ENCODE measurements at places on chromosomes 4 and X.

GRCh38 chr4:22988526-22988925 lies 295.8 kb downstream of the GBA3 start:
- no peak for DNase-seq

DNA sequence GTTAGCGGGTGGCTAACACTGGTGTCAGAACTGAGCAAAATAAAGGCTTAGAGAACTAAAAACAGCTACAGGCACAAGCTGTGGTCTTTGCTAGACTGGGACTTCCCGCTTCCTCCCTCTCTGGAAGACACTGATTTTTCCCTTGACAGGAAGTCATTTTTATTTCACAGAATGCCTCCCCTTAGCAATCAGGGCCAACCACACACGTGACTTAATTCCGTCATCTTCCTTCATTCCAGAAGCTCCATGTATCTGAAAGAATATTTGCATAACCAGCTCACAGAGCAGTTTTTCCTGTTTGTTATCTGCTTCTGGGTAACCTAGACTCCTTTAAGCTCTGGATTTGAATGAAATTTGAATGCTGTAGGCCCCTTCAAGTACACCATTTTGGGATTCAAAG lies 327.5 kb upstream of the FRG1 start:
- DNase-seq = no peak

- no peak for DNase-seq
These were observed 3.2 kb upstream of the PLP1 start for GRCh38 chrX:103773445-103773844.

GRCh38 chrX:87706134-87706533 lies 188.5 kb downstream of the KLHL4 start:
- no peak for DNase-seq

GRCh38 chr4:113502476-113502875 lies 259.1 kb downstream of the CAMK2D start:
- DNase-seq = no peak

DNA sequence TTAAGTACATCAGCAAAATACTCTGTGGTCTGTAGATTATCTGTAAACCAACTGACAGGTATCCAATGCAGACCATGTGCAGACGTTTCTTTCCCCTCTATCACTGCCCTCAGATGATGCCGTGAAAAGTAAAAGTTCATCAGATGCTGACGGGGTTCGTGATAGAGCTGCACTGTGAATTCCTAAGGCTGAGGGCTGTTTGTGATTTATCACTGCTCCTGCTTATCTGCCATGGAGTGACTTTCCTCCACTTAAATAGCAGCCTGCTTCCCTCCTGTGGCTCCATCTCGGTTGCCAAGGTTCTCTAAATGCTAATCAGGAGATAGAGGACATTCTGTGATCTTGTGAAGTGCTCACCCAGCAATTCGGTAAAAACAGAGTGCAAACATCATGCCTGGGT lies 89.3 kb upstream of the SRD5A3 start:
- no peak for DNase-seq

DNA sequence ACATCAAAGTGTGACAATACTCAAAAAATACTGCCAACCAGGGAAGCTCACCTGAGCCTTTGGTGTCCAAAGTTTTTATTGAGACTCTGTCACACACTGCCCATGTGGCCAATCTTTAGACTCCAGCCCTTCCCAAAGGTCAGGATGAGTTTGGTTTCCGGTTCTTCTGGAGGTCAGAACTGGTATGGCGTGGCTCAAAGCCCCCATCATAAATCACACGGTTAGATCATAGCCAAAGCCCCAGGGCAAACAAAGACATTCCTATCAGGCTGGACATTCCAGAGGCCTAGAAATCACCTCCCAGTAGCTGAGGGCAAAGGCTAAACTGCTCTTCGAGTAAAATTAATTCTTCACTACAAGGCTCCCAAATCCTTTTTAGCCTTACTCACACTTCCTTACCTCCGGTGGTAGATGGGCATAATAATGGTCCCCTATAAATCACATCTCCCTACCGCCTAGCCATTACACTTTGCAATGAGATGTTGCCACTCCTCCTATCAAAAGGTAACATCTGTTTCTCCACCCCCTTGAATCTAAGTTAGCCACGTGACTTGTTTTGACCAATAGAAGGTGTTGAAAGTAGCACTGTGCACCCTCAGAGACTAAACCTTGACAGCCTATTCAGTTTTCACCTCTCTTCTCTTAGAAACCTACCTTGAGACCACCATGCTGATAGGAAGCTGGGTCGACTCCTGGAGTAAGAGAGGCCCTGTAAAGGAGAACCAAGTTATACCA lies 137.8 kb upstream of the DUSP21 start:
- DNase-seq = peak; percentile 0

DNA sequence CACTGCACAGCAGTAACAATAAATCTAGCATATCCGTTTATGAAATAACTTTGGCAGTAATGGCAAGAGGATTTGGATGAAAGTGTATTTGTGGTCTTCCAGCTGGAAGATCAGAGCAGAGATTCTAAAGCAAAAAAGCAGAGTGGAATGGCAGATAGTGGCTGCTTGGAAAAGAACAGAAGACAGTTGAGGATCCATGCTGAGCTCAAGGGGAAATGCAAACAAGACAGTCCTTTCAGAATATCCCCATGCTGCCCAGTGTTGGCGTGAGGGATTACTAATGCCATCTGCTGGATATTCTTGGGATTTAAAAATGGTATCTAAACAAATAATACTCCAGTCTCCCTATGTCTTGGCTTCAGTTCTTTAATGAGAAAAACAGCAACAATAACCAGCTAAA lies 629.1 kb upstream of the ATOH1 start:
- DNase-seq = no peak

GRCh38 chr4:65450899-65451298 lies 219.4 kb downstream of the EPHA5 start:
- no peak for DNase-seq

GRCh38 chr4:45741897-45742296 lies 382.0 kb downstream of the GABRG1 start:
- DNase-seq = no peak

GRCh38 chr4:142016031-142016430 lies 379.6 kb downstream of the IL15 start:
- no peak for DNase-seq

DNA sequence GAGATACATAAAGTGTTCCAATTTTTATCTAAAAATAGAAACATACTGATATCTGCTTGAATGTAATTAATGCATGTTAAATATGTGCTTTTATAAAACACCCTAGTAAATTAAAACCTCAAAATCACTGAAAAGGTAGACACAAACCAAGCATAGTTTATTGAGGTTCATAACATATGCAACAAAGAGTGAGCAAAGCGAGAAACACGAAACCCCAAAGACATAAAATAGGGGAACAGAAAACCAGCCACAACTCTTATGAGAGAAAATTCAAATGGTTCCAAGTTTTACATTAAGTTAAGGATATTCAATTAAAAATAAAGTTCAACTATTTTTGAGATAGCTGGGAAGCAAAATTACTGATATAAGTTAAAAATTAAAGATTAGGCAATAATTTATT lies 336.4 kb upstream of the AGA start:
- DNase-seq = no peak

GRCh38 chr4:84841435-84841834 lies 125.1 kb downstream of the WDFY3 start:
- DNase-seq = no peak

DNA sequence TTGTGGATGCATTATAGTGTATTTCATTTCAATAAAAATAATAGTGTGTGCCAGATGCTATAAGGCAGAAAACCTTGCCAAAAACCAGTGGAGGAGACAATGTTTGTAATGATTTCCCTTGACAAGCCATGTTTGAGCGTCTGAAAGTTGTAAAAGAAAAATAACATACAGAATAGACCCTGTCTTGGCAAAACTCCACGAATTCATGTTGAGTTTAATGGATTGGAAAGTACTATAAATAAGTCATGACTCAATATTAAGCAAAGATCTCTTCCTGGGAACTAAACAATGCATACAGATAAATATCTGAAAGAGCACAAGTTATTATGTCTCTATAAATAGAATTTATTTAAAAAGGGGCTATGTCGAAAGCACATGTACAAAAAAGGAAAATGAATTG lies 543.5 kb downstream of the GABRG1 start:
- DNase-seq = no peak

DNA sequence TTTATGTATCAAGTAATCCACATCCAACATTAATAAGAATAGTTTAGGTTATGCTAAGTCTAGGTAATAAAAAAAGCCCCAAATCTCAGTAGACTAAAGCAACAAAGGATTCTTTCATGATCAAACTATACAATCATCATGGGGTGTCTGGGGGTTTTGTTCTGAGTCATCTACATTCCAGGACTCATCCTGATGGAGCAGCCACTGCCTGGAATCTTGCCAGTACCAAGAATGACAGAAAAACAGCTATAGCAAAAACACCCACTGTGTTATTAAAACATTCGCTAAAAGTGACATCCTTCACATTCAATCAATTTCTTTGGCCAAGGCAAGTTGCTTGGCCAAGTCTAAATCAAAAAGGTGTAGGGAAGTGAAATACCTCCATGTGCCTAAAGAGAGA lies 3.9 kb upstream of the ARHGEF38 start:
- DNase-seq = no peak

DNA sequence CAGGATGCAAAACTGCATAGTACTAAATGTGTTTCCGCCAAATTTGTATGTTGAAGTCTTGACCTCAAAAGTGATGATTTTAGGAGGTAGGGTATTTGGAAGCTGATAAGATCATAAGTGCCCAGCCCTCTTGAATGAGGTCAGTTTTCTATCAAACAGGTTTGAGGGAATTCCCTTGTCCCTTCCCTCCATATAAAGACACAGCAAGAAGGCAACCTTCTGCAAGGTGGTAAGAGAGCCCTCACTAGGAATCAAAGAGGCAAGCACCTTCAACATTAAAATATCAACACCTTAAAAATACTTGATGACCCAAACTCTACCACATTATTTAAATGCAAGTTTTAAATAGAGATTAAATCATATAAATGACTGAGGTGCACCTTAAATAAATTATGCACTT lies 288.6 kb downstream of the EPHA5 start:
- DNase-seq = no peak

DNA sequence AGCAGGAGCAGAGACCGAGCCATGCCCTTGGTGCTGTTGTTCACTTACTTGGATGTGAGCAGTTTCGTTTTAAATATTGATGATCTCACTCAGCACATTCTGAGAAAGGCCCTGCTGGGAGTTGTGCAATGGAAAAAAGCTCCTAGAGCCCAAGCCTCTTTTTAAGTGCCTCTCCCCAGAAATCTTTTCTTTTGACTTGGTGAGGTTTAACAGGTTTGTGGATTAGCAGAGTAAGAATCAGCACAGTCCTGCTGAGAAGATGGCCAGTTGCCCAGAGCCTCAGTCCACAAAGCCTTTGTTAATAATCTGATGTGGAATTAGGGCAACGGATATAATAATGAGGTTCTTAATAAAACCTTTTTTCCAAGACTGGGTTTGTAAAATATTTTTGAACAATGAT lies 157.5 kb upstream of the ATP6AP2 start:
- DNase-seq = no peak

DNA sequence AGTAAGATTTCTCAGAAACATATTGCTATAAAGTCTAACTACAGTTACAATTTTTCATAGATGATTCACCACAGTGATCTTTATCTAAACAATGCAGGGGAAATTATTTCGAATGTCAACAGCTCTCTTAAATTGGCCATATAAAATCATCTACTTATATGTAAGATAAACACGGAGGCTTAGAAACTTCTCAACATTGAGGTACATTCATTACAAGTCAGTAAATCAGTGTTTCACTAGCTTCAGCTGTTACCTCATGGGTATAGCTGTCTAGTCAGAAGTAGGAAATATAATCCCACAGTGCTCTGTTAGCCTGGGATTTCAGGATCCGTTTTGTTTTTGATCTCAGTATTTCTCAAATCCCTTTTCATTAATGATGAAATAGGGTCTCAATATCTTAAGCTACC lies 43.2 kb downstream of the PCDH7 start:
- no peak for DNase-seq

DNA sequence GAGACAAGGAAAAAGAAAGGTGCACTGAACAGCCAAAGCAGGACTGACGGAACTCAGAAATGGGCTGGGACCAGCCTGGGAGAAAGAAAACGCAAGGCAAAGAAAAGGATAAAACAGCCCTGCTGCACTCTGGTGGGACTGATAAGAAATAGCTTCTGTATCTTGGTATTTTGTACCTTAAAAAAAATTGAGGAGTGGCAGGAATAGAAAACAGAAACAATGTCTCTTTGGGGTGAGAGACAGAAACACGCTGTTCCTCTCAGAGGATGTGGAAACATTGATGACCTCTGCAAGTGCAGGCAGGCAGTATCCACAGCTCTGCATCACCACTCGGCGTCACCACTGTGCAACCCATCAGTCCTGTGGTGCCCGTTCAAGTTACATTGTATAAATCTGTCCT lies 152.5 kb upstream of the SPRY1 start:
- DNase-seq = no peak

GRCh38 chr4:105637408-105638176 lies 70.9 kb downstream of the INTS12 start:
- no peak for DNase-seq

GRCh38 chrX:50697691-50698090 lies 116.3 kb downstream of the SHROOM4 start:
- DNase-seq = peak; percentile 14

DNA sequence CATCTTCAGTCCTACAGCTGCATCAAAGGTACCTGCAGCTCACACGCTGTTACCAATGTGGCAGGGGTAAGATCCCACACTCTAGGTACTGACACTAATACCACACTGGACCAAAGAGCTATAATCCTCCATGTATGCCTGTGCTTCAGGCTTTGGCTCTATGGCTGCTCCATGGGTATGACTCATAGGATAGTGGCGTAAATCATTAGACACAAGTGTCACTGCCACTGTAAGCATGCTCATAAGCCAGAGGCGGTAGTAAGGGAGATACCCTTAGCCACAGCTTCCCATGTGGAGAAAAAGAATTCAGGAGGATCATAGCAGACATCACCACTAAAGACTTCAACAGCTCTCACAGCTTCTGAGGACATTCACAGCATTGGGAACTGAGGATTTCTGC lies 287.5 kb downstream of the ACTRT1 start:
- DNase-seq = no peak

DNA sequence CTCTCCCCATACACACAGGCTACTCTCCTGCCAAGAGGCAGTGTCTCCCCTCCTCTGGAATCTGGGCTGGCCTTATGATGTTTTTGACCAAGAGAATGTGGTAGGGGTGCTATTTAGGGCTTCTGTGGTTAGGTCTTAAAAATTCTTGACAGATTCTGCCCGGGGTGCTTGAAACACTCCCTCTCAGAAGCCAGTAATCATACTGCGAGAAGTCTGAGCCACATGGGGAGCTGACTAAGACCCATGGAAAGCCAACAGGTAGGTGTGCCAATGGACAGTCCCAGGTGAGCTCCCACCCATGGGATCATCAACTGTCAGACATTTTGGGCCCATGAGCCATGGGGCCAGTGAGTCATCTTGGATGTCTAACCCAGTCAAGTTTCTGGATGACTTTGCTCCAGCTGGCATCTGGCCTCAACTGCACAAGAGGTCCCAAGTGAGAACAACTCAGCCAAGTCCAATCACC lies 315.7 kb downstream of the FBXW7 start:
- DNase-seq = peak; percentile 59

DNA sequence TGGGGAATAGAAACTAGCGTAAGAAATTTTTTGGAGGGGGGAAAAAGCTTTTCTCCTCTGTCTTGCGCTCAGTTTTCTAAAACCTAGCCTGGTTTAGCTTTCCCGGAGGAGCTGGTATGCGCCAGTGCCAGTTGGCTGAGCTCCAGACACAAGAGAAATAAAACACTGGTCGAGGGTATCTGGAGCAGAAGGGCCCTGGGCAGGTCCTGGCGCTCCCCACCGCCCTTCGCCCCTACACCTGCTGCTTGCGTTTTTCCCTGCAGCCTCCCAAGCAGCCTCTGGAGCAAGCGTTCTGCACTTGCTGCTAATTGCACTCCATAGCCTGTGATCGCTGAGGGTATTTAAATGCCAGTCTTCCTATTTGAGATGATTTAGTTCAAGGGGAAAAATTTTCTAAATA lies 816 bp downstream of the EREG start:
- DNase-seq = peak; percentile 20

Measured in HFFc6 (cell line).